ENCODE measurements at places on chromosomes 4 and X.

DNA sequence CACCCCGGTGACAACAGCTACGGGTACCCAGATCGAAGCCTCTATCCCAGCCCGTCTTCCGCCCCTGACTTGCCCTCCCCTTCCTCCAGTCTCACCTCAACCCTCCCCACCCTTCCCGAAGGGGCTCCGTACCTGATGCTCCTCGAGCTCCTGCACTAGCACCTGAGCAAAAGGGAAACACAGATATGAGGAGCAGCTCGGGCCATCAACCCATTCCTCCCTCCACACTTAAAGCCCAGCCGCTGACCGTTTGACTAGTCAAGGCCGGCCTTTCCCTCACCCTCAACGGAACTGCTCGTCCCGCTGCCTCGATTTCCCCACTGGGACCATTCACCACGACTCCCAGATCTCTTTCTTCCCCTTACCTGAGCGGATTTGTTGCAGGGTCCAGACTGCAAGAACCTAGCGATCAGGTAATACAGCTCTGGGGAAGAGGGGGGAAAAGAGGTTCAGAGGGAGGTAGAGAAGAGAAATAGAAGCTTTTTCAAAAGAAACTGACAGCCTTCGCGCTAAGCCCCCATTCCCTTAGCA is 731 bp downstream of the BRWD3 start:
- peak; percentile 8 for DNase-seq

DNA sequence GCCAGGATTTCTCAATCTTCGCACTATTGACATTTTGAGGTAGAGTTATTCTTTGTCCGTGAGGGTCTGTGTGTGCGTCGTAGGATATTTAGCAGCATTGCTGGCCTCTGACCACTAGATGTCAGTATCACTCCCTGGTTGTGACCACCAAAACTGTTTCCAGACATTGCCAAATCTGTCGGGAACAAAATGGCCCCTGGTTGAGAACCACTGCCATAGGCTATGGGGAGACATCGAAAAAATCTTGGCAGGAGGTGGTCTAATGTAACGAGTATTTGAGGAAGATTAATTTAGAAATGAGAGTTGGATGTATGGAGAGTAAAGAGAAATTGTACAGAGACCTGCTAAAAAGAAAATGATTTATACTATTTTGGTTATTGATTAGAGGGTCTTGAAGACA is 108.4 kb downstream of the DOCK11 start:
- DNase-seq, result peak; percentile 4

DNA sequence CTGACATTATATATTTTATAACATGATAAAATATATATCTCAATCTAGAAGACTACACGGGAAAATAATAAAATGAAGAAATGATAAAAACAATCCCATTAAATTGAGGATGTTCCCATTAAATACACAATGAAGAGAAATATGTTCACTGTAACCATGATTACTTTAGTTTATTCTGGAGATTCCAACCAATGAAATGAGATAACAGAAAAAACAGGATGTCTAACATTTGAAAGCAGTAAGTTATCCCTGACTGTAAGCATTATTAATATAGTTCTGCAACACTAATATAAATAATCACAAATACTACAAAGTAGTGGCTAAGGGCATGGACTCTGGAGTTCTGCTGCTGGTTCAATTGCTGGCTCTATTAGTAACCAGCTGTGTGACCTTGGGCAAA is 169.4 kb downstream of the RNF150 start:
- DNase-seq, result no peak

DNA sequence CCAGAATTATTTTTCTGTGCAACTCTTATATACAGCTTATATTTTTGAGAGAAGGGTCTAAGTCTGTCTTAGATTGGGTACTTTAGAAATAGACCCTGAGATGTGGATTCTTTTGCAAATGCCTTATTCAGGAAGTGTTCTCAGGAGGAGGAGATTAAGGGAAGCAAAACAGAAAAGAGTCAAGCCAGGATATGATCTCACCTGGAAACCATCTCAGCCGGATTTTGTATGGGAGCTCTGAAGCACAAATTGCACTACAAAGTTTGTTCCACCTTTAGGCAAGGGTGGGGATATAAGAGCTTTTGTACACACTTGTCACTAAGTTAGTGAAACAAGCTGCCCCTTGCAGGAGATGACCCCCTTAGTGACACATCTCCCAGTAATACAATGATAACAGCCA is 121.2 kb upstream of the GRPR start:
- no peak for DNase-seq

- DNase-seq, result no peak
These were observed 275.2 kb downstream of the STPG2 start for GRCh38 chr4:97868097-97868496.

- DNase-seq, result no peak
These were observed 43.8 kb downstream of the GEMIN8 start for GRCh38 chrX:13985697-13986435.

GRCh38 chr4:182842759-182843390 is 74.3 kb downstream of the DCTD start:
- no peak for DNase-seq

GRCh38 chrX:25012433-25012735 is 3.4 kb downstream of the ARX start:
- no peak for DNase-seq

GRCh38 chr4:185793716-185794115 is 18.3 kb downstream of the SORBS2 start:
- no peak for DNase-seq

DNA sequence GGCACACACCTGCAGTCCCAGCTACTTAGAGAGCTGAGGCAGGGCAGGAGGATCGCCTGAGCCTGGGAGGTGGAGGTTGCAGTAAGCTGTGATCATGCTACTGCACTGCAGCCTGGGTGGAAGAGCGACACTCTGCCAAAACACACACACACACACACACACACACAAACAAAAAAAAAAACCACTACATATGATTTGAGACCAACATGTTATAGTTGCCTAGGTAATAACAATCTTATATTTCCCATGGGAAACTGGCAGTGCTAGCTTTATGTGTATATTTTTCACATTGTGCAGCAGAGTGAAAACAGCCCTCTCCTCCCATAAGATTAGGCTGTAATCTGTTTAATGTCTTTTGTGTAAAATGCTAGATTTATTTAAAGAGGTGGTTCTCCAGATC is 3.1 kb upstream of the FAM241A start:
- DNase-seq, result no peak

GRCh38 chrX:147875866-147876596 is 35.7 kb upstream of the FMR1 start:
- no peak for DNase-seq

- no peak for DNase-seq
These were observed 37.4 kb upstream of the DHRSX start for GRCh38 chrX:2538031-2538757.

DNA sequence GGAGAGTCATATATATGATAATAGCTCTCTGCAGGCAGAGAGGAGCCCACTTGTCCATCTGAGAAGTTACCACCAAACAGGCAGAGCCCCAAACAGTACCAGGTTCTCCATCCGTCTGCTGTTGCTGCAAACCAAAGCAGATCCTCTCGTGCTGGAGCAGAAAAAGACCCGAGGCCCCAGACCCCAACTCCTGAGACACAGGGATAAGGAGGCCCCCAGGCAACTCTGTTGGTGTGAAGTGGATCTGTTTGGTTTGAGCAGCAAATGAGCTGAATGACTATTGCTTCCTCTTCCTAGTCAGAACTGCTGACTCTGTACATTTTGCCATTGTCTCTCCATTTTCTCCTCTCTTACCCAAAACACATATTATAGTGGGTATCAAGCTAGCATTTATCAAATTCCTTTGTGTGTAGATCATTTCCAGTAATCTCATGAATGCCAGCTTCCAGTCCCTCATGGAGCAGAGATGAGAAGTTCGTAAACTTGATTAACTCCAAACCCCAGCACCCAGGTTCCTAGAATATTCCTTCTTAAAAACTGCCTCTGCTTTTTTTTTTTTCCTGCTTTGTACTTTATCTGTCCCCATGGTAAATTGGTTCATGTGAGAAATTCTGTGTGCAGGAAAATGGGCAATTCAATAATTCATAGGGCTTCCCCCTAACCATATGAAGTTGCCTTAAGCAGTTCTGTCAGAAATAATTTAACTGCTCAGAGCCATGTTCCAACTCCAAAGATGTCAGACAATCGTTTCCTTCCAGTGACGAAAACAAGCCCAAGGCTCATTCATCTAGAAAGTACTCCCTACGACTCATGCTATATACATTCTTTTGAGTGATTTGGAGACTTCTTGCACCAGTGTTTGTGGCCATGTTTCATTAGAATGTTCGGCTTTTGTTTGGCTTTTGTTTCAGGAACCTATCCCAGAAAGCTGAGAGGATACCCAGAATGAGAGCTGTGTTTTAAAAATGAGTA is 98.6 kb upstream of the ATXN3L start:
- no peak for DNase-seq

DNA sequence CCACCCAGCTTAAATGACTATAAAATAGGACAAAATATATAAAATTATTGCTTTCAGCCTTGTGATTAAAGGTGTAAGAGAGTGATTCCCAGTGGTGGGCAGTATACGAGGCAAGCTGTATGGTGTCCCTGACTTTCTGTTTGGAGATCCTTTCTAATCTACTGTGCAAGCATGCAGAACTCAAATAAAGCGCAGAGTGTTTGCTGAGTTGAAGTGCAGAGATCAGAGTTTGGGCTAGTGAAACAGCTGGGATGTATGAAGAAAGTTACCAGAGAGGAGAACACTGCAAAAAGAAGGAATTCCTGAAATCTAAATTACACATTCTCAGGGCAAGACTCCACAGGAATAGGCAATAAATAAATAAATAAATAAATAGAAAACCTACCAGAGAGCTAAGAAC is 218.5 kb upstream of the TLL1 start:
- no peak for DNase-seq

GRCh38 chr4:145731028-145731427 is 51.1 kb downstream of the C4orf51 start:
- peak; percentile 19 for DNase-seq

Measured in NCI-H510A (cell line).